ENCODE measurements at places on chromosomes 16 and 17.

- DNase-seq: no peak
Observed at GRCh38 chr16:72664056-72664508, 383.8 kb downstream of the ZFHX3 start.

- DNase-seq: no peak
Observed at GRCh38 chr16:69929480-69929879, 21.7 kb upstream of the CLEC18A start.

- DNase-seq: no peak
Observed at GRCh38 chr17:79742951-79743476, 12.3 kb downstream of the ENPP7 start.

- no peak for DNase-seq
Observed at GRCh38 chr16:49844359-49844758, 11.6 kb downstream of the ZNF423 start.

DNA sequence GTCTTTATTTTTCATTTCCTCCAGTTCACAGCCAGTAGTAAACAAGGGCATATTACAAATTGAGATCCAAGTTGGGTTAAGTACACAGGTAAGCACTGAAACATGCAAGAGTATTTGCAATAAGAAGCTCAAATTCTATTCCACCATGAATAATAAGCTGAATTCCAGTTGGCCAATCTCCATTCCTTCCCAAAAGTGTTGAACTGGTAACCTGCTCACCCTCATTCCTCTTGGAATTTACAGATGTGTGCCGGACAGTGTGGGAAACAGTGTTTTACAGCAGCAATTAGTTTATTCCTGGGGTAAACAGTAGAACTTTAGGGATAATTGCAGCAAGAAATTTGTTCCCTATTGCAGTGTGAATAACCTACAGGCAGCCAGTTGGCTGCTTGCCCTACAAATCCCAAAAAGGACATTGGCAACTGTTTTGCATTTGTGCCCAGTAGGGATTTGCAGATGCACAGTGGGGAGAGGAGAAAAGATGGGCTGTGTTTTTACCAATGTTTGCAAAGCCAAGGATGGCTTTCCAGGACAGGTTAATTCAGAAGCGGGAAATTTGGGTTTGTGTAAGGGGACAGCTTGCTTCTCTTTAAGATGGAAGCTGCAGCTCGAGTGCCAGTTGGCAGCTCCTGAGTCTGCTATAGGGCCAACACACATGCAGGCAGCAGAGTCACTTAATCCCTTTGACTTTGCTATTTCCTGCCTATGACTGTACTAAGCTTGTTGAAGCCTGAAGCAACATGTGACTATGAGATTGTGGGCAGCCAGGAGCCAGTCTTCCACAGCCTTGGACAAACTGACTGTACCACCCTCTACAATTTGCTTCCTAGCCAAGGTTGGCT is 318.9 kb downstream of the MAP2K6 start:
- no peak for DNase-seq

- DNase-seq: no peak
Observed at GRCh38 chr16:79079656-79080420, 520.7 kb downstream of the MAF start.

DNA sequence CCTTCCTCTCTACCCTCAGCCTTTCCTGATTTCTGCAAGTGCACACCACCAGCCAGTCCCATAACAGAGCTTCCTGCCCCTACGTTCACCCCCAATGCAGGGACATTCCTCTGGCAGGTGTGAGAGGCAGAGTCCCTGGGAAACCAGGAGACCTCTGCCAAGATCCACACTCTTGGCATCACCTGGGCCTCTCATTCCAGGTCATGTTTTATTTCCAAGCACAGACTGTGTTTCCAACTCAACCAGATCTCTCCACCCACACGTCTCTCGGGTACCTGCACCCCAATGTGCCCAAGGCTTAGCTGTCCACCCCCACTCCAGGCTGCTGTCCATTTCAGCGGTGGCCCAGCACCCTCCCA is 21.0 kb upstream of the PHB1 start:
- no peak for DNase-seq

Measured in vagina (tissue), 2 donors.